ENCODE measurements at places on chromosomes 1 and 21.
A peak's percentile ranks its signal among the peaks of the same experiment; 100 is the strongest.

- DNase-seq: no peak
Measured at GRCh38 chr1:236515443-236515958, 8.3 kb upstream of the LGALS8 start.

DNA sequence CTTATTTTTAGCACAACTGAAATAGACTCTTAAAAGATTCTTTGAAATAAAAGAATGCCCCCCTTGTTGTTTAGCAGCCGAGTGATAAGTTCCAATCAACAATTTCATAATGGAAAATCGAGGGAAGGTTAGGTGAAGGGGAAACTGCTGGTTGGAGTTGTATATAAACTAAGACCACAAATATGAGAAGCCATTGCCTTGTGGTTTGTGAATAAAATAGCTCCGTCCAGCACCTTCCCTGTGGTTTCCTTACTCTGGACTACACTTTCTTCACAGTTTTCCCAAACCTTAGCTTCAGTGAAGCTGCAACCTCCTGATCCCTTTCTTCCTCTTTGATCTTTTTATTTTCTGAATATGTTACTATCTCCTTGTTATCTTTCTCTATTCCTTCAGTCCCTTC is 6.7 kb upstream of the RAB3GAP2 start:
- DNase-seq: no peak

- DNase-seq: peak; percentile 25
Measured at GRCh38 chr1:34858901-34859445, 576 bp downstream of the SMIM12 start.

- DNase-seq: peak; percentile 35
Measured at GRCh38 chr21:42513151-42513984, at the start of gene SLC37A1. TSS of gene SLC37A1 (plus strand) at chr21:42513852. CDS start at chr21:42518455, 4,603 bp downstream.

GRCh38 chr1:50271337-50271736 is 151.9 kb downstream of the DMRTA2 start:
- no peak for DNase-seq

DNA sequence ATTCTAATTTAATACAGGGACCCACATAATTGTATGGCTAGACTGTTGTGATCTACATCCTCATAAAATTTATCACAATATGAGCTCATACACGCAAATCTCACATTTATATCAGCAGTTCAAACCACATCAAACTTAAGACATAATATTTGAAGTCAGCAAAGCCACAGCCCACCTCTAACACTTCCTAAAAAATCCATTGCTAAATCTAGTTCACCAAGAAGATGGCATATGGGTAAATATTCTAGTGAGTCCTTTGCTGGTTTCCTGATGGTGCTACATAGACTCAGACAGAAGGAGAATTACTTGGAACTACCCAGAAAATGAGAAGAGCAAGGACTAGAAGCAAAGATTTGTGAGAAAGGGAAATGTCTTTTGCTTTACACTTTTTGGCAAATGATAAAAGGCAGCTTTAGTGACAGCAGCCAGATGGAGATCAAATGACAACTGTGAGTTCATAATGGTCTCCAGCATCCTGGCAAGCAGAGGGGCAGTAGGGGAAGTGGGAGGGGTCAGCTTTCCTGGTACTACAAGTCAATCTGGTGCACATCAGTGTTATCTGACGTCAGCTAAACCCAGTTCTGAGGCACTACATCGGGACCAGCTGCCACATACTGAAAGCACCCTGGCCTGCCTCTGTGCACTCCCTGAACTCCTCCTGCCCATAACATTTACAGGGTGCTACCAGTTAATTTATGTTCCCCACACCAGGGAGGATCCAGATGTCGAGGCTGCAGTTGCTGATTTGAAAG is 10.6 kb upstream of the GADD45A start:
- no peak for DNase-seq

DNA sequence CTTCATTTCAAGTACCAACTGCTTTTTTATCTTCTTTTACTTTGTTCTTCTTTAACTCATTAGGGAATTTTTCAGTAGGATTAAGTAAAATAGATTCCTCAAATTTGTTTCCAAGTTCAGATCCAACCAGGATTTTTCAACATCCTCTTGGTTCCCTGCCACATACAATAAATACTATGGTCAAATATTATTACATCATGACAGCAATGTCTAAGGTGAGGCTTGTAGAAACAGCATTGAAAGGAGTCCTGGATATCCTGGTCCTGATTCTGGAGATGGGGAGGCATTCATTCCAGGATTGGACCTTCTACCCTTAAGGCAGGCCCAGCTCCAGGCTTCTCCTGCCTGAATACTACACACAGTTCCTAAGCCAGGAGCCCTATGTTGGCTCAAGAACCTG is 80.2 kb upstream of the F3 start:
- DNase-seq: no peak

- no peak for DNase-seq
Measured at GRCh38 chr1:61638296-61638695, 86.6 kb downstream of the TM2D1 start.
